ENCODE measurements at places on chromosomes 2 and 18.

- no peak for DNase-seq
Observed at GRCh38 chr18:79545255-79545654, 134.3 kb upstream of the CTDP1 start.

GRCh38 chr2:127763776-127764175, 47.2 kb downstream of the WDR33 start:
- no peak for DNase-seq

GRCh38 chr2:207296265-207296948, 130.7 kb upstream of the KLF7 start:
- no peak for DNase-seq

- DNase-seq: no peak
Observed at GRCh38 chr18:26005950-26006349, 84.5 kb downstream of the SS18 start.

DNA sequence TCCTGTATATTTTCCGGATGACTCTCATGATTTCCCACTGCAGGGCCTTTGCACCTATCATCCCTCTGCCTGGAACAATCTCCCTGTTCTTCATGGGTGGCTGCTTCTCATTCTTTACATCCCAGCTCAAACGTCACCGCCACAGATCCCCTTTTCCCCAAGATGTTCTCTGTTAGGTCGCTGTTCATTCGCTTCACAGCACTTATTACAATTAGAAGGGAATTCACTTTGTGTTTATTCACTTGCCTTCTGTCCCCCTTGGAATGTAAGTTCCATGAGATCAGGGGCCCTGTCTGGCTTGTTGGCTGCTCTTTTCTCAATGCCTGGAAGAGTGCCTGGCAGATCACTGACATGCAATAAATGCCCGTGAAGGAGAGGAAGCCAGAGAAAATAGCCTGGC, 106.7 kb downstream of the FOXI3 start:
- no peak for DNase-seq

DNA sequence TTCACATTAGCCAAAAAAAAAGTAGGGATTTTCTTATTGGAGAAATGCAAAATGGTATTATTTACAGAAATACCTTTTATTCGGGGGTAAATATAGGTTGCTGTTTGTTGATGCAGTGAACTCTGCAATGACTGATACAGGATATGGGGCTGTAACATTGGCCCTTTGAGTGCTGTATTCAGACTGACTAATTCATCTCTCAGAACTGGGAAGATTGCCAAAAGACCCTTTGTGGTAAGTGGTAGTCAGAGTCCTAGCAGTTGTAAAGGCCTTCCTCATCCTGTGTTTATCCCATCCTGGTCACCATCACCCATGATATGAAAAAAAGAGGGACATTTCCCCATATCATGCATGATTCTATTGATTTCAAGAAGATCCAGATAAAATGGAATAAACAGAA, 14.0 kb upstream of the DCC start:
- no peak for DNase-seq

GRCh38 chr2:162538967-162539366, 195.0 kb downstream of the GCA start:
- DNase-seq: no peak

DNA sequence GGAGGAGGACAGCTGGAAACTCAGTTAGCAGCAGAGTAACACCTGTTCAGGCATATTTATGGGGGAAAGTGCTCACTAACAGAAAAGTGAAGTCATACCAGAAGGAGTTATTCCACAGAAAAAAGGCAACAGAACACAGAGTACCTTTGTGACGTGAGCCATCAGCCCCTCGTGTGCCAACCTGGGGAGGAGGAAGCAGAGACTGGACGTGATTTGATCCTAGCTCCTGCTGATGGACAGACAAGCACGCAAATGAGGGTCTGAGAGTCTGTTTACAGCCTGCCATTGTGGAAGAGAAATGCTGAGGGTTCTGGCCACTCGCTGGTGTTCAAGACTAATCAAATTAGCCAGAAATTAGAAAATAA, 120.7 kb downstream of the ZNF521 start:
- DNase-seq: no peak

GRCh38 chr2:23533338-23533695, 148.3 kb downstream of the KLHL29 start:
- no peak for DNase-seq

DNA sequence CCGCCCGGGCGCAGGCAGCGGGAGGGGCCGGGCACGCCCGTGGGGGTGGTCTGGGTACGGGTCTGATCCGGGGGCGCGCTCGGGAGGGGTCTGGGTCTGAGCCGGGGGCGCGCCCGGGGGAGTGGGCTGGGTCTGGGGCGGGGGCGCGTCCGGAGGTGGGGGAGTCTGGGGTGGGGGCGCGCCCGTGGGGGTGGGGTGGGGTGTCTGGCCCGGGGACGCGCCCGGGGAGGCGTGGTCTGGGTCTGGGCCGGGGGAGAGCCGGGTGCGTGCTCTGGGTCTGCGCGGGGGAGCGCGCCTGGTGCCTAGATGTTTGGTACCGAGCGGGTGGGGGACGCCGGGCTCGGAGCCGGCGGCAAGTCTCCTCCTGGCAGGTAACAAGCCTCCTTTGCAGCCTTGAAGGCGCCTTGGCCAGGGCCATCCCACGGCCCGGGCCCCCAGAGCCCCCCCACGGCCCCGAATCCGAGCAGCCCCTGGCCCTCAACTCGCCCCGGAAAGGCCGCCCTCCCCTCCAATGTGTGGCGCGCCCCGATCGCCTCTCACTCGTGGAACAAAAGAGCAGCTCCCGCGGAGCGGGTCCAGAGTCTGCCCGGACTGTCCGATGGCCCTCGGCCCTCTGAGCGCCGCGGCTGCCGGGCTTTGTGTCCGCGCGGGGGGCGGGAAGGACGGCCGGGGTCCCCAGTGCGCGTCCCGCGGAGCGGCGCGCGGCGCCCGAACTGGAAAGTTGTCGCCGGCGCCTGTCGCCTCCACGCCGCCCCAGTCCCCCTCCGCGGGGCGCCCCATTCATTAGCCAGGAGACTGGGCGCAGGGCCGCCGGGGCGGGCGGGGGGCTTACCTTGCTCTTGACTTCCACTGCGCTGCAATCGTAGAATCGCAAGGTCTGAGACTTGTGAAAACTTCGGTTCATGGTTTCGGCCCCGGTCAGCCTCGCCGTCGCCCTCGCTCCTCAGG, 595 bp downstream of the PARD6G start:
- DNase-seq: no peak

- DNase-seq: no peak
Observed at GRCh38 chr2:3130889-3131635, 246.6 kb downstream of the EIPR1 start.

DNA sequence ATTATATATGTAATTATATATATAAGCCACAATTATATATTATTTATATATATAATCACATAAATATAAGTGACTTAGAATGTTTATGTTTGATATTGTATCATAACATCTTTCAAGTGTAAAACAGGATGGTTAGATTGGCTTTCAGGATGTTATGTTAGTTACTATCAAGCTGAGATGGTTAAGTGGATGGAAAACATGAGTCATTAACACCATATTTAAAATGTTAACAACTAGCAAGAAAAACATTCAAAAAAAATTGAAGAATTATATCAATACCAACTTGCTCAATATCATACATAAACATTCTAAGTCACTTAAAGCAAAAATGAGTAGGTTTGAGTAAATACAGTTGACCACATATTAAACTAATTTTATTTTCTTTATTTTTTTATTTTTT, 21.8 kb upstream of the RAB27B start:
- DNase-seq: no peak

DNA sequence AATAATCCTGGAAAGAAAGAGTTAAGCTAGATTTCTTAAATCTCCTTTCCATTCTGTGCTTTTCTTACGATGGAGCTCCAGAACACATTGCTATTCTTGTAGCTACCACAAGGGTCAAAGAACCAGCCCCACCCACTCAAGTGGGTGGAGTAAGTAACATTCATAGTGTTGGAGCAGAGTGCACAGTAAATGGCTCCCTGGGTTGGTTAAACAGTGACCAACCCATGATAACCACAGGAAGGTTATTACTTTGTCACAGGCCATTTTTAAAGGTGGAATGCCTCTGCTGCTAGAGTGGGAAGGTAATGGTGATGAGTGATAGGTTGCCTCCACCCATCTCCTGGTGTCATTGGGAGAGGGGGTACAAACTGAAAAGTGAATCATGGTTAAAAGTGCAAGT, 13.9 kb downstream of the ARPC2 start:
- no peak for DNase-seq
